ENCODE measurements at places on chromosomes 13 and 19.

DNA sequence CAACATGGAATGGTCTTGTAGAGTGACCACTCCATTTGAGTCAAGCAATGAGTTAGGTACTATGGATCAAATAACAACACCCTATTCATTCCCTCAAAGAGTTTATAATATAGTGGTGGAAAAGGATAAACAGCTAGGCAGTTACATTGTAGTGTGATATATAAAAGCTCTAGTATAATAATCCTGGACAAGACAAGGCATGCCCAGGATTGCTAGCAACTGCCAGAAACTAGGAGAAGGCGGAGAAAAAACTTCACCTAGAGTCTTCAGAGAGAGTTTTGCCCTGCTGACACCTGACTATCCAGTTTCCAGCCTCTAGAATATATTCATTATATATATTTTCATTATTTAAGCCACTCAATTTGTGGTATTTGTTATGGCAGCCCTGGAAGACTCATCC is 530.6 kb downstream of the KLF12 start:
- no peak for DNase-seq

DNA sequence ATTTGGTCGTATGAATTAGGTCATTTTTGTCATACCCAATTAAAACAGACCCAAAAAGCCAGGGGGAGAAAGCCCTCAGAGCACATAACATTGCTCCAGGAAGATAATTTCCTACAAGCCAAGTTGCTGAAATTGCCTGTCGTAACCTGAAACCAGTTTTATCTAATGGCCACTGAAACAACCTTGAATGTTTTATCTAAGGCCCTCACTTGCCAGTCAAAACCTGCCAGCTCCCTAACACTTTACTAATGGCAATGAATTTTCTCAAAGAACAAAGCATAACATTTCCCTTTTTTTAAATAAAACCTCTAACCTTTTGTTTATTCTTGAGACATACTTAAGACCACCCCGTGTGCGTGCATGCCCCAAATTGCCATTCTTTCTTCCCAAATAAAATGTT is 496.2 kb upstream of the KLHL1 start:
- no peak for DNase-seq

GRCh38 chr19:52095172-52096014 is at the start of gene ZNF841:
TSS of gene ZNF841 (minus strand) at chr19:52095765. CDS start at chr19:52084801, 10,964 bp downstream.
- peak; percentile 75 for DNase-seq

DNA sequence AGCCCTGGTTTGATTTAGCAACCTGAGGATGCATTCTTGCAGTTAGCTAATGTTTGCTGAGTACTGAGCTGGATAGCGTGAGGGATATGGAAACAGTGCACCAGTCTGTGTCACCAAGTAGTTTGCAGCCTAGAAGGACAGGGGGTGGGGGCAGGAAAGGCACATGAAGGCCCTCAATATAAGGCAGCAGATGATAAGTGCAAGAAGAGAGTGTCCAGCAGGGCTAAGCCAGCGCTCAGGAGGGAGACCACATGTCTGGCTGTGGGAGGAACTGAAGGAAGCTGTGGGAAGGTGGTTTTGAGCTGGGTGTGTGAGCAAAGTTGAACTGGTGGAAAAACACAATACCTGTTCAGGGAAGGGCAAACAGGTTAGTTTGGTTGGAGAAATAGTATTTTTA is 1.7 kb downstream of the CXCL17 start:
- no peak for DNase-seq

GRCh38 chr13:48126944-48127830 is 32.3 kb upstream of the MED4 start:
- peak; percentile 83 for DNase-seq

- DNase-seq, result no peak
These were observed 86.1 kb downstream of the FRY start for GRCh38 chr13:32117701-32118100.

DNA sequence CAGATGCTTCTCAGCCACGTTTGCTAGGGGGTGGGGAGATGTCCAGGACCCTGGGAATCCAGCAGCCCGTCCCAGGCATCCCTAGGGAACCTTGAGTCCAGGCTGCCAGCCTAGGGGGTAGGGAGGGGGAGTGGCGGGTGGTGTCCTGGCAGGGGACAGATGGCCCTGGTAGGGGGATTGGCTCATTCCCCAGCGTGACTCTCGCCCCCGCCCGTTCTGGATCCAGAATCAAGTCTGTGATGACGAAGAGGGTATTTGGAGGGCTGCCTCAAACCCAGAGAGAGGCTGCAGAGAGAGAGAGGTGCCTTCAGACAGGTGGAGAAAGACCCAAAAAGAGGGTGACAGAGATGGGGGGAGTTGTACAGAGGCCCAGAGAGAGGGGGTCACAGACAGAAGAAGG is 4.1 kb downstream of the SLC17A7 start:
- DNase-seq, result no peak

GRCh38 chr13:50921706-50922105 is 12.1 kb downstream of the RNASEH2B start:
- no peak for DNase-seq

DNA sequence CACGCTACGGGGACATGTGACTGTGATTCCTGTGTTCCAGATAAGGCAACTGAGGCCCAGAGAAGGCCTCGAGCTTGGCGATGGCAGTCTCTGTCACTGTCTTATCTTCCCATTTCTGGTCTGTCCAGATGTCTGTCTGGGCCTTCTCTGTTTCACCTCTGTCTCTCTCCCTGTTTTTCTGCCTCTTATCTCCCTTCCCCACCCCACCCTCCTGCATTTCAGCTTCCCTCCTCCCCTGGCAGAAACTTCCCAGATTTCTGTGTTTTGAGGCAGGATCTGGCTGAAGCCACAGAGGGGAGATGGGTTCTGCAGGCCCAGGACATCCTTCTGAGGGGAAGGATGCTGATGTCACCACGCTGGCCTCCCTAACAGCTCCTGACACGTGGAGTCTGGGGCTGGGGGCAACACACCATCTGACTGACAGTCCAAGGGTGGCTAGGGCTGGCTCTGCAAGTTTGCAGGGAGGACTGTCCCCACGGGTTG is 14.4 kb downstream of the PAK4 start:
- no peak for DNase-seq
